Activated CD4-positive, alpha-beta T cell treated with anti-CD3 and anti-CD28 coated beads, Interleukin-2, amount 50 U/mL, for 24 hours (primary cell): ENCODE measurements at places on chromosomes 1 and 21.

DNA sequence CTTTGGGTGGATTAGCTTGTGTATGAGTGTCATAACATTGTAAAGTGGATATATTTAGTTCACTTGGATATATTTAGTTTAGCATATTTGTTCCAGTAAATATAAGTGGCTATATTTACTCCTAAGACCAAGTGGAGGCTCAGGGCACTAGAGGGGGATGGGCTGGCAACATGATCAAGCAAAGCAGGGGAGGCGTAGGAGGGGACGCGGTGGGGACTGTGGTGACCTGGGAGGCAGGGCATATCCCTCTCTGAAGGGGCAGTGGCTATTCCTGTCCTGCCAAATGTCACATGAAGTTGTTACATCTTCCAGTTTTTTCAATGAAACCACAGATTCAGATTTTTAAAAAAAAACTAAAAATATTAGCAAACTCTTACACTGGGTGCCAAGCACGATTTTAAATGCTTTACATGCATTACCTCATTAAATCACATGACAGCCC lies 51.9 kb upstream of the EDN2 start:
- no peak for DNase-seq

- no peak for DNase-seq
Measured at GRCh38 chr1:7281821-7282220, 489.3 kb upstream of the VAMP3 start.

- DNase-seq: no peak
Measured at GRCh38 chr1:41810446-41810845, 108.3 kb downstream of the HIVEP3 start.

GRCh38 chr1:22801761-22802160 lies 91.1 kb downstream of the EPHB2 start:
- DNase-seq: no peak

DNA sequence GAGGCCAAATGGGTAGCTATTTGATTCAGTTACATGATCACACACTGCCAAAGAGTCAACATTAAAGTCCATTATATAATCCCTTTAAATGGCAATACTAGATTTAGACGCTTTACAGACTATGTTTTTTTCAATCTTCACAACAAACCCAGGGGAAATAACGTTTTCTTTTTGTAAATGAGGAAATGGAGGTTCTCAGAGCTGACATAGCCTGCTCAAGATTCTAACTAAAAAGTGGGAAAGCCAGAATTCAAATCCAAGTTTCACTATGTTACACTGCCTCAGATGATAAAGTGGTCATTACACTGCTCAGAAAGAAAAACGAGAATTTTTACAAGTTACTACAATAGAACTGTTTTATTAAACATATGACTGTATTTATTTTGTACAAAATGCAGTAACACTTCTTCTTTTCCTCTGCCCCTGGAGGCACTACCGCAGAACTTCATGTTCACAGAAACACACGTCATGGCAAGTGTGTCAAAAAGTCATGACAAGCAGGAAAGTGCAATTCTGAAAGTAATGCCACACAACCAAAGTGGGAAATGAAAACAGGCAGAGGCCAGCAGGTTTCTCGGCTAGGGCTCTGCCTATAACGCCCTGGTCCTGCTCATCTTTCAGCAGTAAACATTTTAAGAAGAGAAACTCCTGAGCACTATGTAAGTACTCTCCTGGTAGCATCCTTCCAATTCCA lies 19.0 kb downstream of the THEMIS2 start:
- DNase-seq: no peak

- no peak for DNase-seq
Measured at GRCh38 chr1:210070531-210070930, 132.5 kb downstream of the SYT14 start.

- no peak for DNase-seq
Measured at GRCh38 chr1:30414086-30414850, 309.1 kb downstream of the MATN1 start.

GRCh38 chr1:79255421-79255820 lies 248.9 kb upstream of the ADGRL4 start:
- DNase-seq: no peak

- no peak for DNase-seq
Measured at GRCh38 chr1:29238620-29239002, 2.3 kb downstream of the PTPRU start.

DNA sequence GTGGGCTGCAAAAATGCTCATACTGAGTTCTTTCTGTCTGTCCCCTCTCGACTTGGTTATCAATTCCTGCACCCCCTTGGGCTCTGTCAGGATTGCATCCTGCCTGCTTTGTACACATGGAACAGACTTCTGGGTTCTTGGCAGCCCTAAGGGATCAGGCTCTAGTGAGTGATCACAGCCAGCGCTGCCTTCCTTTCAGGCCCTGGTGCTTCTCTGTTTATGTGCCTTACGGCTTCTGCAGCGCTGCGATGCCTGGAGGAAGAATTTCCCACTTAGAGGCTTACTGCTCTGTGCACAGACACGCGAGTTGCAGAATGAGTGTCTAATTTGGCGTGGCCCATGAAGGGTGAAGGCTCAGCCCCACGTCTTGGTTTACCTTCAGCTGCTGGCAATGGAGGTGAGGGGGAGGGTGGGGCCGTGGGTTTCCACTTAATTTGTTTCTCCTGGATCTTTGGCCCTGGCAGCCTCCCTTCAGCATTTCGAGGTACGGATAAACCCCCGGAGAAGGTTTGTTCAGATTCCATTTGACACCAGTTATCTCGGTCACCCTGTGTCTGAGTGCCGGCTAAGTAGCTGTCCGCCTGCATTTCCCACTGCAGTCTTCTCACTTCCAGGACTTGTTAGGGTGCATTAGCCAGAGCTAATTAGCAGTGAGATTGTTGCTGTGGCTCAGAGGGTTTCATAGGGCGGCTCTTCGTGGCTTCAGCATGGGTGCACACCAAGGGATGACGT lies 227.3 kb downstream of the DYRK1A start:
- no peak for DNase-seq

DNA sequence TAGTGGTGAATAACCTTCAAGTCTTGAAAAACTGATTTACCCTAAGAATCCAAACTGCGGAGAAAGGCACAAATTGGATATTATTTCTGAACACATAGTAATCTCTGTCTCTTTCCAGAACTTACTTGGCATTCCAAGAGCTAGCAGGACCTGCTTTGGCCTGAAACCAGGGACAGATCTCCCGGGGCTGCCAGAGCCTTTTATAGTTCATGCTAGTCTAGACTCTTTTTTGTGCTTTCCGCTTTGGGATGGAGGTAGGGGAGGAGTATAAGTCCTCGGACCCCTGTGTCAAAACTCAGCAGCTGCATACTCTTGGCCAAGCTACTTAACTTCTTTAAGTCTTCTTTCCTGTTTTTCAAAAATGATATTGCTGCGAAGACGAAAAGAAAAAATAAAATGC lies 3.8 kb upstream of the RYR2 start:
- DNase-seq: no peak

DNA sequence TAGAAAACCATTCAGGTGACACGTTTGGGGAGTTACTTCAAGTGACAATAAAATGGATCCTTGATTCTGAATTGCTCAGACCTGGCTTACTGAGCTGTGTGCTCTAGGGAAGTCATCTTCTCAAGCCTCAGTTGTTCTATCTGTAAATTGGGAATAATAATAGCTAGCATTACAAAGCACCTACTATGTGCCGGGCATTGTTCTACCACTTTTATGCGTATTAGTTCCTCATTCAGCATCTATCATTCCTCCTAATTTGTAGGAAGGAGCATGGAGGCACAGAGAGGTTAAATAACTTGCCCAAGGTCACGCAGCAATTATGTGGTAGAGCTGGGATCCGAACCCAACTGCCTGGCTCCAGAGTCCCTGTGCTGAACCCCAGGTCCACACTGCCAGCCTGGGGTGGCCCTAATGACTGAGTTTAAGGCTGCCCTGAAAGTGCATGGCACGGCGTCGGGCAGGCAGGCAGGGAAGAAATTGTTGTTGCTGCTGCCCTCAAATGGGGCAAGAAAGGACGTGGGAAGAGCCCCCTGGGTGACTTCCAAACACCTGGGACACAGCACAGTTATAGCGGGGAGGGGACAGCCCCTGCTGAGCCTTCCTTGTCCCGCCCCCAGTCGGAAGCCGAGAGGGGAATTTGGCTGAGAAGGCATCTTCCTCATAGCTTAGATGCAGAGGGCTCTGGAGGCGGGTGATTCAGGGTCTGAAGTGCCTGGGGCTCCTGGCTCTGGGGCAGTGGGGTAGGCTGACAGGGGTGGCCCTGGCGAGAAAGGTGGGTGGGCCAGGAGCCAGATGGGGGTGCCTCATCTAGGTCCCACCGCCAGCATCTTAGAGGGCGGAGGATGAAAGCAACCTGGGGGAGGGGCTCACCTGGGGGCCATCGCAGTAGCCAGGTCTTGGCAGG lies 86.5 kb upstream of the IFFO2 start:
- no peak for DNase-seq

DNA sequence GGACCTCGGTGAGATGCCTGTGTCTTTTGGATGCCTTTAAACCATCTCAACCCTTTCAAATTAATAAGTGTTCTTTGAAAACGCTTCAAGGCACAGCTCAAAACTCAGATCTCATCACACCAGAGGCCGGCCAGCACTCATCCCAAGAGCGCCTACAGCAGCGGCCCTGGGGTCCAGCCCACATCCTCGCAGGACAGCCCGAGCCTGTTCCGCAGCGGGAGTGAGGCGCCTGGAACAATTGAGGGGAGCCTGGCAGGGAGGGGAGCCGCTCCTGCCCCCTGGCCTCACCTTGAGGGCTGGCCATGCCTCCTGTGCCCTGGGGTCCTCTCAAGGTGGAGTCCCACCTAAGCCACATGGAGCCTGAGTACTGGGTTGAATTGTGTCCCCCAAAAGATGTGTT lies 37.9 kb downstream of the ACOT7 start:
- DNase-seq: no peak

DNA sequence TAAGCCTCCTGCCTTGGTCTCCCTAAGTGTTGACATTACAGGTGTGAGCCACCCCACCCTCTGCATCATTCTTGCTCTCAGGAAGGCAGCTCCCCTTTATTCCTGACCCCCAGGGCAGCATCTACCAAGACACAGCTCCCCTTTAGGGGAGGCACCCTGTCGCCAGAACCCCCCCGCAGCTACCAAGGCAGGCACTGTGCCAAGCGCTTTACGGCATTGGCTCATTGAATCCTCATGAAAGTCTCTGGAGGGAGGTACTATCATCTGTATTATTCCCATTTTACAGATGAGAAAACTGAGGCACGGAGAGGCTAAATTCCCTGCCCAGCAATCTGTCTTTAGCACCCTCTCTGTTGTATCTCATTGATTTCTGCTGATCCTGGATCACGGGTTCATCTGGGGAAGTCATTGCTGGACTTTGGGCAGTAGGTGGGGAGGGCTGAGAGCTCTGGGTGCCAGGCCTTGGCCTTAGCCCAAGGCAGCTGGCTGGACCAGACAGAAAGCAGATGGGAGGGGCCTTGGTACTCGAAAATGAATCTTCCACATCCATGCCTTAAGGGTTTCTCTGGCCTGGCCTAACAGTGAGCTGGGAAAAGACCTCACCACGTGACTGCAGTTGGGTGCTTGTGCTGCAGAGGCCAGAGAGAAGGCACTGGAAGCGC lies 5.9 kb downstream of the PLOD1 start:
- DNase-seq: no peak

GRCh38 chr1:247576514-247576913 lies 11.6 kb upstream of the OR2G2 start:
- no peak for DNase-seq

DNA sequence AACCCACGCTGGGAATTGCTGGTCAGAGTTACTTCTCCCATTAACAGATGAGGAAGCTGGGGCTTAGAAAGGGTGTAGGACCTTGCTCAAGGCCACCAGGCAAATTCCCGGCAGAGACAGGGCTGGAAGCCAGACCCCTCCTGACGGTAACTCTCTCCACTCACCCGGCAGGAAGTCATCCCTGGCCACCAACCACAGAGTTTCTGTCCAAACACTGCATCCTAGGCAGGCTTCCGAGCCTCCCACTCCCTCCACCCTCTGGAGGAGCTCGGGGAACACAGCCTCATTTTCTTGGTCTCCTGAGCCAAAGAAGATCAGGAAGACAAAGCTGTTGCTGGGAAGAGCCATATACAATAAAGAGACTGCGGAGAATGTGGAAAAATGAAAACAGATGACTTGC lies 25.0 kb upstream of the ZNF436 start:
- DNase-seq: no peak

DNA sequence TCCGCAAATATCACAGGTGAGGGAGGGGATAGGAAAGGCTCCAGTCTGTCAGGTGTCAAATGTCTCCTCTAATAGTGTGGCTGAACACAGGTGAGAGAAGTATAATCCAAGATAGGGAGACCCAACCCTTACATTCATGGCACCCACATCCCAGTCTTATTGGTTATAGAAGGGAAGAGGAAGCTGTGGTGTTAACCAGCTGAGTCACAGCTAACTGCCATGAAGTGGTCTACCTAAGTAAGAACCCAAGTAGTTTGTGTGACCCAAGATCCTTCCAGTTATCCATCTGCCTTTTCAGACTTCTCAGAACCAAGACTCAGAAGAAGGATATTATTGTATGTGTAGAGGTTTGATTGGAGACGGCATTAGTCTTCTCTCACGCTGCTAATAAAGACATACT lies 37.1 kb downstream of the DDAH1 start:
- no peak for DNase-seq

GRCh38 chr21:44999972-45000636 lies 60.3 kb downstream of the SLX9 start:
- DNase-seq: no peak

DNA sequence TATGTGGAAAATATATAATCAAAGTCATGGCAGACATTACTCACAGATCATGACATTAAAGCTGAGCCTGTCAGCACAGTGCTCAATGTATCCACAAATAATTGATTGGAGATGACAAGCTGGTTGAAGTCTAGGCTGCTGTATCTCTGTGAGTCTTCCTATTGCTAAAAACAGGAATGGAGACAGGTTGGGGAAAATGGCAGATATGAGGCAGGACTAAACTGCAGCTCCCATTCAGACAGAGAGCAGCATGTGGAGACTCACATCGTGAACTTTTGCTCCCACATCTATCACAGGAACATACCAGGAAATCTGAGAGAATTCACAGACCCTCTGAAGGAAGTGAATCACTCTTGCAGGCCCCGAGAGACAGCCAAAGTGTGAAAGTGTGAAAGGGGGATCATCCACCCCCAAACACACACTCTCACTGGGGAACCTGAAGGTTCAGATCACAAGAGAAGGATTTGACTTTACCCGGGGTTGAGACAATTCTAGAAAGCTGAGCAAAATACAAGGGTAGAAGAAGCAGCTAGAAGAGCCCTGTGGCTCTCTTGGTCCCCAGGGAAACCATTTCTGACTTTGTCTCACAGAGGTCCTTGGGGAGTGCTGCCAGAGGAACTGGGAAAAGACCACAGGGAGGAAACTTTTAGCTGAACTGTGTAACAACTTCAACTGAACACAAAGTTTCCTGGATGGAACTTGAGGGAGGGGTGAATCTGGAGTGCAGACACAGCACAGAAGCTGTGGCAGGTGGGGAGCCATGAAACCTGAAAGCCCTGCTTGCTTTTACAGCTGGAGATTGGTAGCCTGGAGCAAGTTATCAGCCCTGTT lies 173.4 kb downstream of the S1PR1 start:
- no peak for DNase-seq
